Right kidney (tissue), 9 donors: ENCODE measurements at places on chromosomes 6 and 20.

DNA sequence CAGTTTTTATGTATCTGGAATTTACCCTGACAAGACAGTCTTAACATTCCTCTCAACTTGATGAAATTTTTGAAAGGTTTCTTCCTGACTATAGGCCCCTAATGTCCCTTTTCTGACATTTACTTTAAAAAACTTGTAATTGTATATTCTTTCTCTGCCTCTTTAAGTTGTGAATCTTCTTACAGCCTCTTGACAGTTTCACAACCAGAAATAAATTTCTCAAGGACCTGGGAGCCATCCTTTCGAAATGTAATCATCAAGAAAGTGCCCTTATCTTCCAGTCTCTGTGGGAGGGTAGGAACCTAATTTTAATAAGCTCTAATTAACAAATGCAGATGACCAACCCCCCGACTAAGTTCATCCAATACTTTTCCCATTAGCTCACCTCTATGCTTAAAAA lies 403.6 kb upstream of the GJE1 start:
- DNase-seq: no peak

- peak; percentile 10 for DNase-seq
These were observed 50.8 kb upstream of the NRN1 start for GRCh38 chr6:6057442-6058053.

- no peak for DNase-seq
These were observed 144.3 kb upstream of the TAB2 start for GRCh38 chr6:149173222-149173621.

DNA sequence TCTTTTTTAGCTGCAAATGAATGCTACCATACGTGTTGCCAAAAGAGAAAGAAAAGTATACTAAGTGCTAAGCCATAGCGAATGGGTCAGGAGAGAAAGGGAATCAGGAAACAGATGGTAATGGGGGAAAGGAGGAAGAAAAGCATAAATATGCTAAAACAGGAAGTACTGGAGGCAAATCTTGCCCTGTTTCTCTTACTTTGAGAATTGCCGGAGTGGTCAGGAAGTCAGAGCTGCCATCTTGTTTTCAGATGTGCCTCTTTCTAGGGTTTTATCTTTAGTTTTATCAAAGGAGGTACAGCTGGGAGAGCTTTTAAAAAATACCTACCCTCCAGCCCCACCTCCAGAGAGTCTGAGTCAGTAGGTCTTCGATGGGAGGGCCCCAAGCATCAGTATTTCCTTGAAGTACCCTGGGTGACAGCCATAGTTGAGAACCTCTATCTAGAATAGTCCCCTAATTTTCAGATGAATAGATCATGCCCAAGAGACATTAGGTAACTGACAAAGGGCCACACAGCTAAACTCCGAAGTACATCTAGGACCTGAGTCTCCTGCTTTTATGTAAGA lies 193.3 kb downstream of the CLIC5 start:
- DNase-seq: no peak

GRCh38 chr6:65461121-65461520 lies 245.9 kb downstream of the EYS start:
- no peak for DNase-seq

GRCh38 chr6:18091382-18091781 lies 31.1 kb downstream of the NHLRC1 start:
- DNase-seq: no peak

DNA sequence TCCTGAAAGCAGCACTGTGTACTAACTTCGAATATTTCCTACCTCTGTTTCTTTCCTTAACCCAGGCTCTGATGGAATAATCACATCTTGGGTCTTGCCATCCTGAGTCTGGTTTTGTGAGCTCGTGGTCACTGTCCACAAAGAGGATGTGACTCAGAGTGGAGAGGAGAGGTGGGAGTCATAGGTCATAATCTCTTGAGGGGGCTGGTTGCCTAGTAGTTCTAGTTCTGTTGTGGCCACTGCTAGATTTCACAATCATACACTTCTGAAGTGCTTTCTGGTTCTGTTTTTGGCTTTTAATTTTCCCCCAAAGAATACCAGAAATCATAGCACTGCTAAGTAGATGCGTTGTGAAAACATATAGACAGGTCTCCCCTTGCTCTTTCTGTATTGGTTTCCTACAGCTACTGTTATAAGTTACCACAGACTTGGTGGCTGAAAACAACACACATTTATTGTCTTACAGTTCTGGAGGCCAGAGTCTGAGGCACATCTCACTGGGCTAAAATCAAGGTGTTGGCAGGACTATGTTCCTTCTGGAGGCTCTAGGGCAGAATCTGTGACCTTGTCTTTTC lies 102.8 kb downstream of the NRSN1 start:
- DNase-seq: no peak

DNA sequence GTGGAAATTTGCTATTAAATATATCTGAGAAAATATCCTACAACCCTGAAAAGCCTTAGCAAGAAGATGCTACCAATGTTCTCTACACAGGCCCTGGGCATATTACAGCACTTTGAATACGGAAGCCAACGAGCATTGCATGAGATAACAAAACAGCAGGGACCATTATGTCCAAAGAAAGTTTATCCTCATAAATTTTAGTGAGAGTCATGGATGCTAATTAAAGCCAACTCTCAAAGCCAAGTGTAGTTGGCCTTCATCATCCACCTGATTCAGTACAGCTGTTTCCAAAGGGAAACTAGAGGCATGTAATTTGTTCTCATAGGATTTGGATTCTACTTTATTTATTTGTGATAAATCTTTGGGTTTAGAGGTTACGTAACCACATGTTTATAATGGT lies 564.8 kb downstream of the RFPL4B start:
- no peak for DNase-seq

GRCh38 chr6:111625461-111626391 lies 20.0 kb upstream of the TRAF3IP2 start:
- peak; percentile 17 for DNase-seq

DNA sequence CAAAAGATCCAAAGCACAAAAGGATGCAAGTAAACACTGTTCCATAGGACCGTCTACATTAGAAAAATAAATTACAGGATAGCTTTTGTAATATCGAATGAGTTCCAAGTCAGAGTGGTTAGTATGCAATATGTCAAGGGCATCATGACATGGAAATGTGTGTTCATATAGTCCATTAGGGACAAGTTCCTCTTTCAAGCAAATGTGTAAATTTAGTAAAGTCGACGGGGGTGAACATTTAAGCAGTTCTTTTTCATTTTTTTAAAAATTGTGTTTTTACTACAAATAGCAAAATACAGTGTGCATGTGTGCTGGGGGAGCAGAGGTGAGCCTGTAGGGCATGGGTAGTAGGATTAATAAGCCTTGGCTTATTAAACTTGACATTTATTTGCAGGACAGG lies 359.0 kb downstream of the ESR1 start:
- DNase-seq: no peak

- no peak for DNase-seq
These were observed 112.1 kb downstream of the DLL1 start for GRCh38 chr6:170178561-170179477.

GRCh38 chr20:58870293-58871014 lies 17.9 kb downstream of the GNAS start:
- DNase-seq: no peak

DNA sequence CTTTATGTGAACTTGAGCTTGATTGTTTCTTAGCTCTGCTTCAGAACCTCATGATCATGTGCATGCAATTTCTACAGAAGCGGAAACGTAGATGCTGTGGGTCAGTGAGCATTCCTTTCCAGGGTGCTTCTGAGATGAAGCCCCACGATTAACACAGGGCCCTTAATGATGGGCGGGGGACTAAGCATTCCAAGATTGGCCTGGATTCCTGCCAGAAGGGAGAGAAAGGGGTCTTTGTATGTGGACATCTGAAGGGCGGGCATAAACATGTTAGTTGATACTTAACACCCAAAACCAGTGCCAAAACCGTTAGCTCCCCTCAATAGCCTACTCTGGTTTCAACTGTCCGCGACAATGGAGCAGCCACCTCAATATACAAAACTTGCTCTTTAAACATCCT lies 46.9 kb upstream of the POU3F2 start:
- DNase-seq: no peak
